ENCODE measurements at places on chromosomes 16 and 17. TPM values are rescaled to one million over a fixed set of nuclear protein-coding genes. Genes with fewer than 3 reads are reported as not detected.

- no peak for DNase-seq
Observed at GRCh38 chr16:48438414-48438813, 53.2 kb upstream of the SIAH1 start.

- no peak for DNase-seq
Observed at GRCh38 chr16:27317738-27318391, 4.1 kb downstream of the IL4R start.

DNA sequence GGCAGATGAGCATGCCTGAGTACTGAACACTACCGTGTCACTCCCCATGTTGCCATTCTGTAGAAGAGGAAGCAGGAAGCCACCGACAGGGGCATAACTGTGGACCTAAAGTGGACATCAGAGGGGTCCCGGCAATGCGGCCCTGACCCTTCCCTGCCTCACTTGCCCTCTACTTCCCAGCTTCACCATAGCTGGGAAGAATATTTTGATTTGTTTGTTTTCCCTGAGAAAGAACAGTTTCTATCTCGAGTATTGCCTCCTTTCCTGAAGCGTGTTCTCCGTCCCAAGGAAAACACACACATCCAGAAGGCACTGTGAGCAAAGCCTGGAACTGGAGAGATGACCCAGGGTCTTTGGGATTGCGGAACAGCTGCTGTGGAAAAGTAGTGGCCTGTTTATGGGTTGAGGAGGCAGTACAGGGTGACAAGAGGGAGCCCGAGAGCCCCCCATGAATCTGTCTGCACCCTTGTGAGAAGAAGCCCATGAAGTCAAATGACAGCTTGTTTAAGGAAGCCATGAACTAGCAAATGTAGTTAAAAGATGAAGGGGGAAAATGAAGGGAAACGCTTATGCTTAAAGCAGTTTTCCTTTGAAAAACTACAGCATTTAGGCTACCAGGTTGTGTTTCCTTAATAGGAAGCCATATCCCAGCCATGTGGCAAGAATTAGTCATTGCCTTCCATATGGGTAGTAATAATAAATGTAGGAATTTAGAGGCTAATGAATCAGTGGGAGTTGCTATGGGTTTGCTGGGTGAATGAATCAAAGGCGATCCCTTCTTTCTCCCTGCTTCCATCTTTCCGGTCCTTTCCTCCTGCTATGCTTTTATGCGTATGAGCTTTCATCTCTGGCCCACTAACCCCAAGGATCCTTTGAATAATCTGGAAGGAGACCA is 90.0 kb upstream of the TBX2 start:
- no peak for DNase-seq

DNA sequence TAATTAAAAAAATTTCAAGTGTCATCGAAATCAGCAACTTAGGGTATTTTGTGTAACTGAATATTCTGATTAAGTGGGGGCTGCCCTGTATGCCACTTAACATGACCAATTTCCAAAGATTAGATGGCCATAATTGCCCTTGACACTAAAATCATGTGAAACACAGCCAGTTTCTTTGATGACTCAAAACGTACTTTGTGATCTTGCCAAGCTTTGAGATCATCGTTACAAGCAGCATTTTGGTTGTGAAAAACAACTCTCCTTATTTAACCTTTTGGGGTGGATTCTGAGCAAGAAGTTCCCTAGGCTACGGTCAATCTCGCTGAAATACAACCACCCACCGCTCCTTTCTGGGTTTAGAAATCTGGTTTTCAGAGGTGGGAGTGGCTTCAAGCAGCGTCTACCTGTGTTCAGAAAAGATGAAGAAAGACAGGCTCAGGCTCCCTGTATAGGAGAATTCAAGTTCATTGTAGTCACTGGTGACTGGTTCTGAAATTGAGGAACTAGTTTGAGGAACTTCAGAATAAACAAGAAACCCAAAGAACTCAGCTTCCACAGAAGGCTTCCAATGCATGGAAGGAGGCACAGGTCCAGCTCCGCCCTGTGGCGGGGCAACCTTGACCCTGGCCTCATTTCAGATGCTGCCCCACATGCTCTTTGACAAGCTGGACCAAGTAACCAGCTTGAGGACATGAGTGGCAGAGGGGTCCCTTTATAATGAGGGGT is 9.4 kb downstream of the MAP3K14 start:
- DNase-seq: peak; percentile 83

DNA sequence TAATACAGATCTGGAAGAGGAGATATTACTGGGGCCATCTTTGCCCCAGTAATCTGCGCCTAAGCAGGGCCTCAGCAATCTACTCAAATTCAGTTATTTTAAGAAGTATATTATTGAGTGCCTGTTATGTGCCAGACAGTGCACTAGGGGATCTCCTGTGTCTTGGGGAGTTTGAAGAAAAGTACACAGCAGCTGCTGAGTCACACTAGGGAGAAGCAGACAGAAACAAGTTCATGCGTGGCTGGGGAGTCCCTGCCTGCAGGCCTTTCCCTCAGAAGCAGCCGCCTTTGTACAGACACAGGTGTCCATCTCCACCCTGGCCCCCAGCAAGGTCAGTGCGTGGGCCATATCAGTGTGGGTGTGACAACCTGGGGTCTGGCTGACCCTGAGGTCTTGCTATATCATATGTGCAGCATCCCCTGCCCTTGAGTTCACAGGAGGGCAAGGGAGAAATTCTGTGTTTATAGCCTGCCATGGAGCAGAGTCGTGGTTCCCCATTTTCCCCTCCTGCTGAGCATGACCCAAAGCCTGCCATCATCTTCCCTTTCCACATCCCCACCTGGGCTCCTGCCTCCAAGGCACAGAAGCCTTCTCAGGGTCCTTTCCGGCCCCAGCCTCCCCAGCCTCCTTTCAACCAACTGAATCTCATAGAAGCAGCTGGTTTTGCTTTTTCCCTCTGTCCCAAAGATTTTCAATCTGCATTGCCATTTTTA is 229.9 kb upstream of the SDK2 start:
- DNase-seq: no peak

MT1F gene
- 11.7 TPM for total RNA-seq

All from spleen (tissue), 13 donors.